Umbilical cord (tissue), 2 donors: ENCODE measurements at places on chromosomes 12 and 14. TPM values are rescaled to one million over a fixed set of nuclear protein-coding genes. Genes with fewer than 3 reads are reported as not detected.

- no peak for DNase-seq
These were observed 13.9 kb downstream of the MFAP5 start for GRCh38 chr12:8648576-8649205.

DNA sequence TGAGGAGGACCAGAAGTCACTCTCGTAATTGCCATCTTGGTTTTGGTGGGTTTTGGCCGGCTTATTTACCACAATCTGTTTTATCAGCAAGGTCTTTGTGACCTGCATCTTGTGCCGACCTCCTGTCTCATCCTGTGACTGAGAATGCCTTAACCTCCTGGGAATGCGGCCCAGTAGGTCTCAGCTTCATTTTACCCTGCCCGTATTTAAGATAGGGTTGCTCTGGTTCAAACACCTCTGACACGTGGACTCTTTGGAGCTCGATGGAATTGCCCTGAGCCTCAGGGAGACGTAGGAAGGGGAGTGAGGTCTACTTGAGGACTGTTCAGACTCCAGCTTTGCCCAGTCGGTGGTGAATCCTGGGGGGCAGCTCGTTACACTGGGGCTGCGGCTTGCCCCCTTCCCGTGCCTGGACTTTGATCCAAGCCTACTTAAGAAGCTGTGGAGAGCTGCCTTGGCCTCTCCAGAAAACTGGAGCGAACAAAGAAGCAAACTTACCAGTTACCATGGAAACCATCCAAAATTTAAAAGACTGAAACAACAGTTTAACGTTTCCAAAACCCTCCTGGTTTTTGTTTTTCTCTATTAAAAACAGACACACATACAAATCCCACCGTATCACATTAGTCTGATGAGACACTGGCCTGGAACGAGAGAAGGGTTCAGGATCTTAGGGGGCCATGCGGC is 28.0 kb downstream of the CALM1 start:
- peak; percentile 83 for DNase-seq

DNA sequence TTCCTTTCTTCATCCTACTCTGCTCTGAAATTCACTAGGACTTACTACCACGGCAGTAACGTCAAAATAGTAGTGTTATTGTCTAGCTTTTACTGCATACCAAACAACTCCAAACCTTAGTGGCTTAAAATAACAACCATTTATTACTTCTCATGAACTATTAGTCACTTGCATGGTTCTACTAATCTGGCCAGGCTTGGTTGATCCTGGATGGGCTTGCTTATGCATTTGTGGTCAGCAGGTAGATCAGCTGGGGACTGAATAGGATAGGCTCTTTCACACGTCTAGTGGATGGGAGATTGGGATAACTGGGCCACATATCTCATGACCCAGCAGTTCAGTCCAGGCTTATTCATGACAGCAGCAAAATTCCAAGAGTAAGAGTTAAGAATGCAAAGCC is 9.4 kb upstream of the SLC35F4 start:
- no peak for DNase-seq

- DNase-seq: no peak
These were observed 59.2 kb downstream of the ACADS start for GRCh38 chr12:120784804-120785203.

DNA sequence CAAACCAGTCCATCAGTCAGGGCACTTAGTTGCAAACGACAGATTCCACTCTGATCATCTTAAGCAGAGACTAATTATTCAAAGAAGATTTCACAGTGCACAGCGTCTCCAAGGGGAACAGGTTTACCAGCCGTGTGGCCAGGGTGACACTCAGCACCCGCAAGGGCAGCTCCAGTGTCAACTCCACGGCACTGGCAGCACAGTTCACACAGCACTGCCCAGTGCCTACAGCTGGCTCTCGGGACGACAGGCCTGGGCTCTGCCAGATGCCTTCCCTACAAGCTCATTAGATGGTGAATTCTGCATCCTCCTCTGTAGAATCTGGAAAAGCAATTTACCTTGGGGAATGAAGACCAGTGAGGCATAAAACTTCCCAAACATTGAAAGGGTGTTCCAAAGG is 4.9 kb downstream of the OR10P1 start:
- DNase-seq: no peak

DNA sequence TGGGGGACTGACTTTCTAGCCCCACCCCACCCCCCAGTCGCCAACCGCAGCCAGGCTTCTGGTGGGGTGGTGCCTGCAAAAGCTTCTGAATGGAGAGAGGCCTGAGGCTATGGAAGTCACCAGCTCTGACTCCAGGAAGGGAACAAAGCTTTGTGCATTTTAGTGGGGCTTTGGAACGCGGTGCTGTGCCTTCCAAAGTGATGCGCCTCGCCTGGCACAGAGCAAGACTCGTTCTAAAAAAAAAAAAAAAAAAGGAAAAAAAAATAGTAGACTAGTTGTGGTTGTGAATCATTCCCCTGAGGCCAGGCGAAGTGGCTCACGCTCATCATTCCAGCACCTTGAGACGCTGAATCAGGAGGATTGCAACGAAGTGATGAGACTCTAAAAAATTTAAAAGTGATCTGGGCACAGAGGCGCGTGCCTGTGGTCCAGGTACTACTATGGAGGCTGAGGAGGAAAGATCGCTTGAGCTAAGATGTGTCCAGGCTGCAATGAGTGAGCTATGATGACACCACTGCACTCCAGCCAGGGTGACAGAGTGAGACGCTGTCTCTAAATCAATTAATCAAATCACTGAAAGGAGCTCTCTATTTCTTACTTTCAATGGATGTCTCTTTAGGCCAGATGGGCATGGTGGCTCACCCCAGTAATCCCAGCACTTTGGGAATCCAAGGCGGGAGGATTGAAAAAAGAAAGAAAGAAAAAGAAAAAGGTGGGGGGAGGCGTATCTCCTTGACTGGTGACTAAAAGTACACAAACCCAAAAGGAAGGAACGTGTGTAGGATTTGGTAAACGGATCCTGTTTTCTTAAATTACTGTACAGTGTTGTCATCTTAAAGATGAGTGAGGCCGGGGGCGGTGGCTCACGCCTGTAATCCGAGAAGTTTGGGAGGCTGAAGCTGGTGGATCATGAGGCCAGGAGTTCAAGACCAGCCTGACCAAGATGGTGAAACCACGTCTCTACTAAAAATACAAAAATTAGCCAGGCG is 259.6 kb upstream of the ALG10B start:
- no peak for DNase-seq

DNA sequence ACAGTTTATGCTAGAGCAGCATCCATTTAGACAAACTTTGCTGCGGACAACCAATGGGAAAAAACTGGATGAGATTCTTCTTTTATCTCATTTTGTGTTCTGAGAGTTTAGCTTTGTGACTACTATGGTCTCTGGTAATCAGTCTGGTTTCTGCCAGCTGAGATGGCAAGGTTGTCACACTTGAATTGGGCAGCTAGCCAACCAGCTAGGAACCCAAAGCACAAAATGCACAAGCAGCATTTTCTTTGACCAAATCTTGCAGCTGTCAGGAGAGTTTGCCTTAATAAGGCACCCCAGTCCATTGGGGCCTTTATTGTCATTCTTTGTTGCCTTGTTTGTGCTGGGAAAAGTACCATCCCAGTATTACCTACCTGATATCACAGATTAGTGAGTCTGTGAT is 34.0 kb upstream of the ETV6 start:
- DNase-seq: no peak

MYF5 gene
- total RNA-seq: 7.5 TPM

GRCh38 chr12:22536346-22536945 is 7.9 kb downstream of the C2CD5 start:
- DNase-seq: no peak

DNA sequence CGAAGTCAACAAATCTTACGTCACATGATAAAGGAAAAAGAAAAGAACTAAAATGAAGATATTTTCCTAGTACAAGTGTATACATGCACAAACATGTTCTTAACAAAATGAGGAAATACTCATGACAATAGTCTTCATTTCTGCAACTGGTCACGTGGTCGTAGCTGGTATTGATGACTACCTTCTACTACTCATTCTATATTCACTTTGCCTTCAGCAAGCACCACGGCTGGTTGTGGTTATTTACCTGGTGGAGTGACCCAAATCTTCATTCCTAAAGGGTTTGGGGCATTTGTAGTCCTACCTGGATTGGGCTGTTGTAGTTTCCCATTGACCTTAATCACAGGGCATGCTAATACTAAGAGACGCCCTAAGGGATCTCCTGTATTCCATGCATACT is 51.2 kb downstream of the FIGNL2 start:
- DNase-seq: no peak
